ENCODE measurements at places on chromosomes 2 and 18. TPM values are rescaled to one million over a fixed set of nuclear protein-coding genes. Genes with fewer than 3 reads are reported as not detected.

GRCh38 chr2:134446383-134447017 is 192.6 kb downstream of the MGAT5 start:
- H3K27ac ChIP-seq: no peak overlapping the region
- no peak for DNase-seq
- no peak overlapping the region for H3K4me3 ChIP-seq
- no peaks in the 10 kb centered on the region for H3K4me1 ChIP-seq
- H3K27me3 ChIP-seq: no peaks in the 10 kb centered on the region

Gene EMX1
- total RNA-seq: 0.38 TPM

DNA sequence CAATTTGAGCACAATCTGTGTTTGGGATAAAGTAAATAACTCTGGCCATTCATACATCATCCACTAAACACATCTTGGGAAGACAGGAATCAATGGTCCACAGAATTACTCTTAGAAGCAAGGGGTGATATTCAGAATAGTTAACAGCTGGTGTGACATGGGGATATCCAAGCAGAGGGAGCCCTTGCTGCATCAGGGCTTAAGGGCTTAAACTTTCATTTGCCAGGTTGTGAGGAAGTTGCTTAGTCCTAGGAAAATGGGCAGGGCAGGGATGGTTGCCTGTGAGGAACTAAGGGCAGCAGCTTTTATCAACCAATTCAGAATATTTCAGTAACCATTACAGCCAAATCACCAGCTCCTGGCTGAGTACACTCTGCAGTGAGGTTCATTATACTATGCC is 2.0 kb upstream of the ITGA6 start:
- no peak for DNase-seq
- H3K27me3 ChIP-seq: peaks cover 9% of the 10 kb centered on the region
- H3K4me3 ChIP-seq: no peak overlapping the region
- no peak overlapping the region for H3K27ac ChIP-seq
- H3K4me1 ChIP-seq: peaks cover 58% of the 10 kb centered on the region

DNA sequence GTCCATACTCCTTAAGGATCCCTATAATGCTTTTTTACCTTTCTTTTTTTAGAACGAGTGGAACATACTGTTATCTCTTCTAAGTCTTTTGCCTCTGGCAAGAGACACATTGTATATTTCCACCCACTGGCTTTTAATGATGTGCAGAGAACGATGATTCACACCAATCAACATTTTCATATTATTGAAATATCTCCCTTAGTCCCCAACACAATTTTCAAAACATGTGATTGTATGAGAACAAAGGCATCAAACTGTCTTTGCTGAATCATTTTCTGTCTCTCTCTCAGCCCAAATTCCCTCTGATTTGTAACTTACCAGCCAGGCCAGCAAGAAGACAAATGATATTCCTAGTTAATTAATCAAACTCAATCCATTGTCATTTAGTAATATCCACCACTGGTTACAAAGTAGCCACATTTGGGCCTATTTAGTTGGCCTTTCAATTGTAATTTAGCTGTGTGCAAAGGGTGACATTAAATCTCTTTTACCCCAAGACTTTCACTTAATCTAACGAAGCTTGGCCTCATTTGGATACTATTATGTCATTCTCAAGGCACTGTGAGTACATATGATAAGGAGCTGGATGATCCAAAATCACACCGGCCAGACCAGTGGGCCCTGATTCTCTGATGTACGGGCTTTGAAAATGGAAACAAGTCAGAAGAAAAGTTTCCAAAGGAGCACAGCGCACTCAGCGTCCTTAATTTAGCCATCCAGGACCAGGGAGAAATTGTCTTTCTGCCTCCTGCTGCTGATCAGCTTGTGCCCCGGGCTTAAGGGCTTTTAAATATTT is 185.1 kb downstream of the SCG2 start:
- no peak for DNase-seq
- H3K4me1 ChIP-seq: no peaks in the 10 kb centered on the region
- H3K36me3 ChIP-seq: no peaks in the 10 kb centered on the region
- no peaks in the 10 kb centered on the region for H3K27me3 ChIP-seq

GRCh38 chr2:102258386-102259074 is 52.8 kb upstream of the IL1RL1 start:
- no peaks in the 10 kb centered on the region for H3K27me3 ChIP-seq
- no peak overlapping the region for H3K27ac ChIP-seq
- DNase-seq: no peak
- H3K4me1 ChIP-seq: peaks cover 6% of the 10 kb centered on the region
- no peak overlapping the region for H3K4me3 ChIP-seq

- H3K27me3 ChIP-seq: no peaks in the 10 kb centered on the region
- no peak for DNase-seq
- H3K4me1 ChIP-seq: no peaks in the 10 kb centered on the region
- no peak overlapping the region for H3K4me3 ChIP-seq
- no peak overlapping the region for H3K27ac ChIP-seq
- H3K36me3 ChIP-seq: no peaks in the 10 kb centered on the region
Measured at GRCh38 chr2:29374823-29375222, 259.6 kb downstream of the CLIP4 start.

Gene RELCH
- 20.6 TPM for total RNA-seq

Data from thymus (tissue), 14 donors.